ENCODE measurements at places on chromosomes 7 and 10. TPM values are rescaled to one million over a fixed set of nuclear protein-coding genes. Genes with fewer than 3 reads are reported as not detected.
A peak's percentile ranks its signal among the peaks of the same experiment; 100 is the strongest.

- DNase-seq, result no peak
Measured at GRCh38 chr10:11886851-11887250, 63.7 kb downstream of the PROSER2 start.

GRCh38 chr7:141209454-141209853 lies 135.6 kb downstream of the TMEM178B start:
- DNase-seq, result no peak

GRCh38 chr10:14569274-14570060 lies 205.2 kb downstream of the FAM107B start:
- peak; percentile 75 for DNase-seq

The TRPV5 gene
- total RNA-seq, result not detected

The ELAPOR2 gene
- total RNA-seq, result 8.8 TPM

The CCL24 gene
- total RNA-seq, result not detected
